IMR-90 (cell line): ENCODE measurements at places on chromosomes 1 and 21. TPM values are rescaled to one million over a fixed set of nuclear protein-coding genes. Genes with fewer than 3 reads are reported as not detected.

DNA sequence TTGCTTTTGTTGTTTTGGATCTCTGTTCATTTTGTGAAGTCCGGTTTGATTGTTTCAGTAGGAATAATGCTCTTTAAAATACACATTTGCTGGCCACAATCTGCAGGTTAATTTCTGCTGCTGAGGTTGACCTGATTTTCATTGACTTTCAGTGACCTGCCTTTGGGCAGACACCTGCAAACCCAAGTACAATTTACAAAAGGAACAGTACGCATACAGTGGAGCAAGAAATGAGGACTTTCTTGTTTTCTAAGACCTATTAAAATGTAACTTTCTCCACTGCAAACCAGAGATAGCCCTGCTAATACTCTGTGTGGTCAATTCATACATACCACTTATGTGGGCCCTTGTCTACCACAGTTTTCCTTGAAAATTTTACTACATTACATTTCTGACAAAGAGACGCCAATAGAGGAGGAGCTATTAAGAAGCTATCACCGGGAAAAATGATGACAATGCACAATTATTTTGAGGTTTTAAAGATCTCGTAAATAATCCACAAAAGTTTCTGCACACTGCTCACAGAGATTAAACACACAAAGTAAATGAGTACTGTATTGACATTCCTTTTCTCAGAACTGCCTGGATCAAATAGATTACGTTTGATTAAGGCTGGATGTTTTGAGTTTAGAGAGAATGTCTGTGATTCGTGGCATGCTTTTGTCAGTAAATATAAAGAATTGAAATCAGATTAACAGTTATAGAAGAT, 141.9 kb downstream of the SDCCAG8 start:
- DNase-seq, result no peak

DNA sequence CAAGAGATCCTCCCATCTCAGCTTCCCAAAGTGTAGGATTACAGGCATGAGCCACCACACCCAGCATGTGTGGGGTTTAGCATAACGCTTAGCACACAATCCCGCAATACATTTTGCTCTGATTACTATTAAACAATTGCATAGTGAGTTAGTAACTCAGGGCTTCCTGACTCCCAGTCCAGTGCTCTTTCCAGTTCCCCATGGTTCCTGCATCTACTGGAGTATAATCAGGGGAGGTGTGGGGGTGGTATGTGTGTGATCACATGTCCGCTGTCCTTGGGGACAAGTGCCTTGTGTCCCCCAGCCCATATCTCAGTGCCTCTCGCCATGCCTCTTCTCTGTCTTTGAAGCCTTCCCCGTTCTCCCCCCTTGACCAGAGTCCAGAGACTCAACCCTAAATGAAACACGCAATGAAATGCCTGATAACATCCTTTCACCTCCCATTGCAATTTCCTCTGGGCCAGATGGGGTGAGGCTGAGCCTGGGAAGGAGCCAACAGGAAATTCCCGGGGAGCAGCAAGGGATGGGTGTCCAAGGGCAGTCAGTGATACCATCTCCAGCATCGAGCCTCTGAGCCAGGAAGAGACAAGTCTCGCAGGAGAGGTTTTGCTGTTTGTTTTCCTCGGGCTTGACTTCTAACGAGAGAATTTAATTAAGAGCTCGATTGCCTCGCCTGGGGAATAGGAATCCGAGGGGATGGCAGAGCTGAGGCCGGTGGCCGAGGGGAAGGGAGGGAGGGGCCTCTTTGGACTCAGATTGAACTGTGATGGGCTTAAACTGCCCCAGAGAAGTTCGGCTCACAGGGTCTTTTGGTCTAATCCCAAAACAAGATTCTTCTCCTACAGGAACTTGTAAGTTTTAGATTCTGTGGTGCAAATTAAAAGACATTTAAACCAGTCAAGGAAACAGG, 7.7 kb upstream of the HTR1D start:
- DNase-seq, result peak; percentile 64

GRCh38 chr1:156268336-156268735, 14.3 kb downstream of the SMG5 start:
- peak; percentile 69 for DNase-seq

DNA sequence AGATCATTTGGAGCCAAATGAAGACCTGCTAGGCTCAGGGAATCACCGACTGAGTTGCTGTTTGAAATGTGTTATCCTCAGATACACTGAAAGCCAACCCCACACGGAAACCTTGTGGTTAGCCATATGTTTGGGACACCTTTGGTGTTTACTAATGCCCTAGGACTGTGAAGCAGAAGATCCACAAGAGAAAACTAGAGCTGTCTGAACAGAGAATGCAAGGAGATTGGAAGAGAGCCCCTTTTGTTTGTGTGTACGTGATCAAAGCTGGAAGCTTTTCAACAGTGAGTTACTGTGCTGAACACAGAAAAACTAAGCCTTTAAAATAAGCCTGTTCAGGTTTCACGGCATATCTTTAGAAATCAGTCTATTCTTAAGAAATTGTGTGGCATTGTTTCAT, 908.2 kb upstream of the ADGRL2 start:
- DNase-seq, result peak; percentile 4

- no peak for DNase-seq
These were observed 92.5 kb upstream of the RGS4 start for GRCh38 chr1:162976628-162977027.

C1orf115 gene
- under 0.01 and 0.18 TPM in 2 replicates for total RNA-seq

LCE2C gene
- total RNA-seq, result not detected in 2 replicates
